Activated CD4-positive, alpha-beta T cell treated with anti-CD3 and anti-CD28 coated beads, Interleukin-10, Interleukin-2, amounts not matched to agents 100 ng/mL and 50 ng/mL, durations not matched to agents 16 hours and 8 hours (primary cell): ENCODE measurements at places on chromosomes 2 and 18.

GRCh38 chr2:73013936-73014335, 57.6 kb downstream of the SFXN5 start:
- no peak for DNase-seq

- DNase-seq, result no peak
Measured at GRCh38 chr18:48985161-48985560, 34.4 kb upstream of the SMAD7 start.

- DNase-seq, result no peak
Measured at GRCh38 chr2:216224388-216224787, 115.2 kb downstream of the XRCC5 start.

GRCh38 chr2:241456546-241456945, 51.8 kb downstream of the STK25 start:
- DNase-seq, result no peak

- DNase-seq, result no peak
Measured at GRCh38 chr2:23568626-23569190, 183.7 kb downstream of the KLHL29 start.

GRCh38 chr2:44215827-44216226, 47.2 kb downstream of the PPM1B start:
- DNase-seq, result no peak

GRCh38 chr18:7393080-7393479, 162.2 kb downstream of the LRRC30 start:
- DNase-seq, result no peak

- no peak for DNase-seq
Measured at GRCh38 chr2:10944799-10945198, 33.1 kb downstream of the KCNF1 start.
